CD4-positive, alpha-beta T cell (primary cell): ENCODE measurements at places on chromosomes 4 and X. TPM values are rescaled to one million over a fixed set of nuclear protein-coding genes. Genes with fewer than 3 reads are reported as not detected.
A peak's percentile ranks its signal among the peaks of the same experiment; 100 is the strongest.

- H3K4me1 ChIP-seq, result peaks cover 5% of the 10 kb centered on the region
- H3K36me3 ChIP-seq, result no peaks in the 10 kb centered on the region
- DNase-seq, result no peak
- no peaks in the 10 kb centered on the region for H3K27me3 ChIP-seq
- H3K27ac ChIP-seq, result peak overlapping the region; percentile 52
- H3K4me3 ChIP-seq, result peak overlapping the region; percentile 70
These were observed 1.1 kb downstream of the KLHL15 start for GRCh38 chrX:24025741-24026403.

GRCh38 chr4:124874172-124874450 is 161.6 kb upstream of the ANKRD50 start:
- H3K36me3 ChIP-seq, result no peaks in the 10 kb centered on the region
- H3K4me1 ChIP-seq, result no peaks in the 10 kb centered on the region
- H3K27ac ChIP-seq, result no peak overlapping the region
- H3K4me3 ChIP-seq, result no peak overlapping the region
- no peak for DNase-seq
- H3K27me3 ChIP-seq, result no peaks in the 10 kb centered on the region

GRCh38 chr4:1038948-1039492 is 27.6 kb downstream of the FGFRL1 start:
- H3K4me3 ChIP-seq, result no peak overlapping the region
- no peak for DNase-seq
- no peaks in the 10 kb centered on the region for H3K4me1 ChIP-seq
- peaks cover 6% of the 10 kb centered on the region for H3K27me3 ChIP-seq
- no peaks in the 10 kb centered on the region for H3K36me3 ChIP-seq
- no peak overlapping the region for H3K27ac ChIP-seq

DNA sequence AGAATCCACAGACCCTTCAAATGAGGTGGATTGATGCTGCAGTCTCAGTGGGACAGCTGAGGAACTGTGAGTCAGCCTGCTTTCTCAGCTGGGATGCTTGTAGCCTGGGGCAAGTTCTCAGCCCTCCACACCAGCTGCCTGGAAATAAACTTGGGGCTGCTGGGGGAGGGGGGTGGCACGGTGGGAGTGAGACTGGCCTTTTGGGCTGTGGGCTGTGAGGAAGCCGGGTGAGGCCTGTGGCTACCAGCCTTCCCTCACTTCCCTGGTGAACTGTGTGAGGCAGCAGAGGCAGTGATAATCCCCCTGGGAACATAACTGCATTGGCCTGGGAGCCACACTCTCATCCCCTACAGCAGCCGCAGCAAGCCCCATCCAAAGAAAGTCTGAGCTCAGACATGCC is 114.5 kb upstream of the GUCY1A1 start:
- no peaks in the 10 kb centered on the region for H3K36me3 ChIP-seq
- DNase-seq, result no peak
- H3K4me1 ChIP-seq, result no peaks in the 10 kb centered on the region
- H3K4me3 ChIP-seq, result no peak overlapping the region
- no peaks in the 10 kb centered on the region for H3K27me3 ChIP-seq

The KLHL34 gene
- 0.70 TPM for total RNA-seq

DNA sequence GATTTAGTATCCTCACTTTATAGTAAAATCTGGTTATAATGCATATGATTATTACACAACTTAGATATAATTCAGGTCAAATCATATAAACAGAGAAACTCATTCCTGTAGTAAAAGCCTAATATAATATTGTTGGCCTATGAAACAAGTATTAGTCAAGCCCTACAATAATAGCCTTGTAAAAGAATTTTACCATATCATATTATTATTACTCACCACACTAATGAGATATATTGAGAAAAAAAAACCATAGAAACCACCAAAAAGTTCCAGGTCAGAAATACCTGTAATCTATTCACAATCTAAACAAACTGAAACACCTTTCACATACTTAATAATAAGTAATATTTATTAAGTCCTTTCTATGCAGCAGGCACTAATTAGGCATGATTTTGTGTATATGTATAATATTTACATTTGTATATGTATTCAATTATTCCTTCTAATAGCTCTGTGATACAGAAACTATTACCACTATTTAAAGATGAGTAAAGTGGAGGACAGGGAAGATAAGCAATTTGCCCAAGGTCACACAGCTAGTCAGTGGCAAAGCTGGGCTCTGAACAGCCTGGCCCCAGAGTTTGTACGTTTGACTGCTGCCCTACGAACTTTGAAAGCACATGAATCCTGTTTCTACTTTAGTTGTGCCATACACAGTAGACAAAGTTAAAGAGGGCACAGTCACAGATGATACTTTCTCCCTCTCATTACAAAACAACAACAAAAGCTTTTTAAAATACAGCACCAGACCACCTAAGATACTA is 9.0 kb downstream of the ZNF827 start:
- no peaks in the 10 kb centered on the region for H3K36me3 ChIP-seq
- no peak overlapping the region for H3K27ac ChIP-seq
- no peak for DNase-seq
- H3K4me1 ChIP-seq, result no peaks in the 10 kb centered on the region

The RAI2 gene
- 2.0 TPM for total RNA-seq

The GLRA3 gene
- not detected for total RNA-seq

GRCh38 chrX:101530944-101531343 is 19.4 kb upstream of the ARMCX1 start:
- no peak overlapping the region for H3K4me3 ChIP-seq
- no peak for DNase-seq
- no peaks in the 10 kb centered on the region for H3K27me3 ChIP-seq
- H3K36me3 ChIP-seq, result no peaks in the 10 kb centered on the region
- no peaks in the 10 kb centered on the region for H3K4me1 ChIP-seq
- H3K27ac ChIP-seq, result no peak overlapping the region

DNA sequence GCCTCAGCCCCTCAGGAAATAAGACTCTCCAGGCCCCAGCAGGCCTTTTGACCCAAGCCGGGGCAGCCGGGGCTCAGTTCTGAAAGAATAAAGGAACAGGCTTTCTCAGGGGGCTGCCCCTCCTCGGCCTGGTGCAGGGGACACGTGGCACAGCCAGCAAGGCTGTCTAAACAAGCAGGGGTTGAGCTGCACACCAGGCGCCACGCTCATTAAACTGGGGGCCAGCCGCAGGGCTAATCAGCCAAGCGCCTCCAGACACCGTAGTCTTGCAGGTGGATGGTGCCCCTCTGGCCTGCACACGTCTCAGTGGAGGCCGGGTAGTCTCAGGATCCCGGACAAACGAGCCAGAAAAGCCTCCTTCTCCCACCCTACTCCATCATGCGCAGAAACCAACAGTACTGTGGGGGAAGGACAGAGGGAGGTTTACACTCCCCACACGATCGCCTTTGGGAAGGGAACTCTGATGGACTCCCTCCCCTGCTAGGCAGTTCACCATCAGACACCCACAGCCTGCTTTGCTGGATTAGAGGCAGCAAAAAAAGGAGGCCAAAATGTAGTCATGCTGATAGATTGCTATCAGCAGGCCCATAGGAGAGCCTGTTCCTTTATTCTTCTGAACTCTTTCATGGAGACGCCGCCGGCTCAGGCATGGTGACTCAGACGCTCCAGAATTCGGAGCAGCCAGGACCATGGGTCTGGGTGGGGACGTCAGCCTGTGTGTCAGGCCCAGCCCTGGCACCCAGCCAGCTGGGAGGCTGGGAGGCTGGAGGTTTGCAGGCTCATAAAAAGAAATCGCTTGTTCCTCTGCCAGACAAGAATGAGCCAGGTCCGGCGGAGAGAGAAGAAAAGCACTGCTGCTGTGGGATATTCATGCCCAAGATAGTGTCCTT is 342.4 kb downstream of the BCOR start:
- no peaks in the 10 kb centered on the region for H3K27me3 ChIP-seq
- peaks cover 3% of the 10 kb centered on the region for H3K4me1 ChIP-seq
- DNase-seq, result no peak

GRCh38 chr4:83125738-83126141 is 11.2 kb upstream of the PLAC8 start:
- DNase-seq, result peak; percentile 73
- H3K4me1 ChIP-seq, result peaks cover 10% of the 10 kb centered on the region
- peak overlapping the region; percentile 21 for H3K4me3 ChIP-seq
- no peaks in the 10 kb centered on the region for H3K36me3 ChIP-seq
- H3K27ac ChIP-seq, result peak overlapping the region; percentile 52

The PROM1 gene
- total RNA-seq, result not detected

- H3K27me3 ChIP-seq, result no peaks in the 10 kb centered on the region
- no peak overlapping the region for H3K4me3 ChIP-seq
- H3K4me1 ChIP-seq, result no peaks in the 10 kb centered on the region
- H3K36me3 ChIP-seq, result no peaks in the 10 kb centered on the region
These were observed 47.3 kb upstream of the GAB1 start for GRCh38 chr4:143289370-143289769.
